ENCODE measurements at places on chromosomes 4 and X. TPM values are rescaled to one million over a fixed set of nuclear protein-coding genes. Genes with fewer than 3 reads are reported as not detected.

DNA sequence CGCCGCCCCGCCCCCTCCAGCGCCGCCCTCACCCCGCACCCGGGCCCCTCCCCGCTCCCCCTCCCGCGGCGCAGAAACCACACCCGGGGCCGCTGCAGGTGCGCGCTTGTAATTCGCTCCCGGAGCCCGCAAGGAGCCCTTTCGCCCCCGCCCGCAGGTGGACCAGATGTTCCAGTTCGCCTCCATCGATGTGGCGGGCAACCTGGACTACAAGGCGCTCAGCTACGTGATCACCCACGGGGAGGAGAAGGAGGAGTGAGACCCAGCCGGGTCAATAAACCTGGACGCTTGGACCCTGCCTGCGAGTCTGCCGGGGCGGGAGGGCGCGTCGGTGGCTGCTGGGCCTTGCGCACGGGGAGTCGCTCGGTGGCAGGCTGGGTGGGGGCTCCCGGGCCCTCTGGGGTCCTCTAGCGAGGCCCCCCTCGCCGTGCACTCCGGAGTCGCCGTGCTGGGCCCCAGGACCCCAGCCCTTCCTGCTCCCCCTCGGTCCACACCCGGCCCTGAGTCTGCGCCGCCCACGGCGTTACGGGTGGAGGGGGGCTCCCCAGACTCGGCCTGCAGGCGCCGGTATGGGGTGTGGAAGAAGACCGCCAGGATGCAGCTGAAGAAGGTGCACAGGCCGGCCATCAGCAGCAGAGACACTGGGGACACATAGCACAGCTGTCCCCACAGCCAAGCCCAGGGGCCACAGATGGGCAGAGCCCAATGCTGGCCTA lies 7.1 kb downstream of the SLC49A3 start:
- no peak overlapping the region for H3K4me3 ChIP-seq
- H3K36me3 ChIP-seq = no peaks in the 10 kb centered on the region
- H3K4me1 ChIP-seq = no peaks in the 10 kb centered on the region

ANAPC4 gene
- 13.5 TPM for total RNA-seq

GRCh38 chr4:127778102-127778501 lies 4.0 kb upstream of the HSPA4L start:
- no peak for DNase-seq
- no peaks in the 10 kb centered on the region for H3K27me3 ChIP-seq
- no peaks in the 10 kb centered on the region for H3K4me1 ChIP-seq
- H3K27ac ChIP-seq = no peak overlapping the region
- H3K4me3 ChIP-seq = no peak overlapping the region

DNA sequence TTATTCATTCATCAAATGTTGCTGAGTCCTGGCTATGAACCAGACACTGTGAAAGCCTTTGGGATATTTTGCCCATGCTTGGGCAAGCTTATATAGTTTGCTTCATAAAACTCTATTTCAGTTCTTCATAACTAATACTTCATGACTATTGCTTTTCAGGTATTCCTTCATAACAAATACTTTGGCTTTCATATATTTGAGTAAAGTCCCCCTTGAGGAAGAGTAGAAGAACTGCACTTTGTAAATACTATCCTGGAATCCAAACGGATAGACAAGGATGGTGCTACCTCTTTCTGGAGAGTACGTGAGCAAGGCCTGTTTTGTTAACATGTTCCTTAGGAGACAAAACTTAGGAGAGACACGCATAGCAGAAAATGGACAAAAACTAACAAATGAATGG lies 1.7 kb upstream of the AFP start:
- no peaks in the 10 kb centered on the region for H3K27me3 ChIP-seq
- H3K4me1 ChIP-seq = no peaks in the 10 kb centered on the region
- H3K36me3 ChIP-seq = no peaks in the 10 kb centered on the region
- H3K27ac ChIP-seq = no peak overlapping the region
- DNase-seq = no peak

- H3K27me3 ChIP-seq = no peaks in the 10 kb centered on the region
- no peaks in the 10 kb centered on the region for H3K36me3 ChIP-seq
- no peak for DNase-seq
- no peaks in the 10 kb centered on the region for H3K4me1 ChIP-seq
Observed at GRCh38 chr4:146382194-146382593, 139.5 kb downstream of the SLC10A7 start.

GRCh38 chrX:13279279-13280018 lies 40.4 kb downstream of the ATXN3L start:
- H3K27ac ChIP-seq = no peak overlapping the region
- no peaks in the 10 kb centered on the region for H3K4me1 ChIP-seq
- H3K4me3 ChIP-seq = no peak overlapping the region
- no peaks in the 10 kb centered on the region for H3K36me3 ChIP-seq

GRCh38 chr4:82712561-82712960 lies 86.0 kb downstream of the SCD5 start:
- no peaks in the 10 kb centered on the region for H3K4me1 ChIP-seq
- H3K36me3 ChIP-seq = no peaks in the 10 kb centered on the region
- H3K4me3 ChIP-seq = no peak overlapping the region
- DNase-seq = no peak
- H3K27ac ChIP-seq = no peak overlapping the region

- H3K36me3 ChIP-seq = no peaks in the 10 kb centered on the region
- DNase-seq = no peak
- H3K27me3 ChIP-seq = no peaks in the 10 kb centered on the region
- no peak overlapping the region for H3K27ac ChIP-seq
Observed at GRCh38 chr4:14165222-14165920, 537.8 kb upstream of the BOD1L1 start.

LAGE3 gene
- total RNA-seq = 14.7 TPM

ZAR1 gene
- total RNA-seq = not detected

DNA sequence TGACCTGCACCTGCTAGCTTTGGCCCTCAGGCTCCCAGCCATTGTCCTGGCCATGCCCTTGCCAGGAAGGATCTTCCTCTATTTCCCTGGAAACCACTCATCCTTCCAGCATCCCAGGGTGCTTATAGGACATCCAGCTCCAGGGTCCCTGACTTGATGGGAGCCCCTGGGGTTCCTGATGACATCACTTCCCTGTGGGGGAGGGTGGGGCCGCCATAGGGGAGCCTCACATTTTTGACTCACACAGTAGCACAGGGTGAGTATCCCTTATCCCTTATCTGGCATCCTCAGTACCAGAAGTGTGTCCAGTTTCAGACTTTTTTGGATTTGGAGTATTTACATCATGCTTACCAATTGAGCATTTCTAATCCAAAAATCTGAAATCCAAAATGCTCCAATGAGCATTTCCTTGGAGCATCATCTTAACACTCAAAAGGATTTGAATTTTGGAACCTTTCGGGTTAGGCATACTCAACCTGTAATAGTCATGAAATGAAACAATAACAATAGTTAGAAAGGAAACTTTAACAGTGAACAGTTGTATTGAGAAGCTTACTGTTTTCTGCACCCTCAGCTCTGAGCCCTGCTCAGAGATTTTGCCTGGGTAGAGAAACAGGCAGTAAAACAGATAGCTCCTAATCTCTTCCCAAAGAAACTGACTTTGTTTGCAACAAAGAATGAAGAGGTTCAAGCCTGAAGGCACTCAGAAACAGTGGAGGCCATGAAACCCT lies 22.1 kb downstream of the TNIP2 start:
- no peak overlapping the region for H3K4me3 ChIP-seq
- H3K27ac ChIP-seq = no peak overlapping the region
- peak; percentile 29 for DNase-seq
- no peaks in the 10 kb centered on the region for H3K27me3 ChIP-seq

INTU gene
- 3.8 TPM for total RNA-seq

DNA sequence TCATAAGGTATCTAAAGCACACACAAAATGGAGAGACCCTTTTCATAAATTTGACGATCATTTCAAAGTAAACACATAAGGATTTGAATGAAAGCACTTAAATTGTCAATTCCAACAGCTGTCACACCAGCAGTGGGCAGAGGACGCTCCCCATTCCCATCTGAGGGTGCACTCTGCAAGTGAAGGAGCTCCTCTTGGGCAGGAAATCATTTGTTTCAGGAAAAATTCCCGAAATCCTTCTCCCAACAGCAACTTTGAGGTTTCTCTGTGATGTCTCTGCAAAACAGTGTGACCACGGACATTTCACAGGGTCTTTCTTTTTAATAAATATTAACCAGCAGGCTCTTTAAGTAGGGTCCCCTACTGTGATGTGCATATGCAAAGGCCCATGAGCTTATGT lies 111.0 kb downstream of the EPHA5 start:
- H3K27me3 ChIP-seq = no peaks in the 10 kb centered on the region
- DNase-seq = no peak
- no peaks in the 10 kb centered on the region for H3K4me1 ChIP-seq
- H3K27ac ChIP-seq = no peak overlapping the region
- H3K36me3 ChIP-seq = no peaks in the 10 kb centered on the region
- H3K4me3 ChIP-seq = no peak overlapping the region

FGF13 gene
- 0.35 TPM for total RNA-seq

- DNase-seq = no peak
- no peaks in the 10 kb centered on the region for H3K36me3 ChIP-seq
- no peaks in the 10 kb centered on the region for H3K27me3 ChIP-seq
Observed at GRCh38 chrX:16930392-16930791, 16.1 kb upstream of the REPS2 start.

DNA sequence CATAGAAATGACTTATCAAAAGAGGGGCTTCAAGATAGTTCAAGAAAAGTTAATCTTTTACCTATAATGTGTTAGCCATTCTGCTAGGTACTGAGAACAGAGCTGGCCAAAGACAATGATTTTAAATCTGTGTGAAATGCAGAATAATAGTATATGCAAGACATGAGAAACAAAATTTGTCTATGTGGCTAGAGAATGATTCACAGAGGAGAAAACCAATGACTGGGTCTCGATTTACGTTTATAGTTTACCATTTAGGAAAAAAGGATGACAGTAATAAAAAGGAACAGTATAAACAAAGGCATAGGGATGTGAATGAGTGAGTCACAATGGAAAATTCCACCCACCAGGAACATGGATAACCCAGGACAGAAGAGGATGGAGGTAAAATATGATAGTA lies 31.9 kb downstream of the NPFFR2 start:
- no peaks in the 10 kb centered on the region for H3K27me3 ChIP-seq
- no peak overlapping the region for H3K4me3 ChIP-seq
- H3K4me1 ChIP-seq = no peaks in the 10 kb centered on the region
- no peak for DNase-seq
- no peaks in the 10 kb centered on the region for H3K36me3 ChIP-seq

OPRPN gene
- total RNA-seq = not detected

GRCh38 chr4:86512631-86513030 lies 81.5 kb upstream of the PTPN13 start:
- H3K4me1 ChIP-seq = no peaks in the 10 kb centered on the region
- H3K27me3 ChIP-seq = no peaks in the 10 kb centered on the region
- H3K36me3 ChIP-seq = no peaks in the 10 kb centered on the region
- no peak overlapping the region for H3K4me3 ChIP-seq
- H3K27ac ChIP-seq = no peak overlapping the region

DNA sequence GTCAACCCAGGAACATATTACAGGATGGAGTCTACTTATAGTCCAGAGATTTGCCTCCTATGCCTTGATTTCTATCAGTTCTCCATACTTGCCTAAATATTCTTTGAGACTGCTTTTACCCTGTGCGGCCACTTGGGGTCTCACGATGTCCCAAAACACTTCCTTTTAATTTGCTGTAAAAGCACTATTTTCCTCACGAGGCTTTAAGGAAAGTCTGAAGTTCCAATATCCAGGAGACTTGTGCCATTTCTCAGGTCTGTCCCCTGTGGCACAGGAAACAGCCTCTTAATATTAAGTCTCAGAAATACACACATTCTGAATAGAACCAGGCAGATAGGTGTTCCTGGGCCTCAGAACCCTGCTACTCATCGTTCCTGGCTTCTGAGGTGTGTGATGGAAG lies 142.9 kb downstream of the TMEM164 start:
- H3K4me3 ChIP-seq = no peak overlapping the region
- no peaks in the 10 kb centered on the region for H3K36me3 ChIP-seq
- no peaks in the 10 kb centered on the region for H3K4me1 ChIP-seq
- no peaks in the 10 kb centered on the region for H3K27me3 ChIP-seq

DNA sequence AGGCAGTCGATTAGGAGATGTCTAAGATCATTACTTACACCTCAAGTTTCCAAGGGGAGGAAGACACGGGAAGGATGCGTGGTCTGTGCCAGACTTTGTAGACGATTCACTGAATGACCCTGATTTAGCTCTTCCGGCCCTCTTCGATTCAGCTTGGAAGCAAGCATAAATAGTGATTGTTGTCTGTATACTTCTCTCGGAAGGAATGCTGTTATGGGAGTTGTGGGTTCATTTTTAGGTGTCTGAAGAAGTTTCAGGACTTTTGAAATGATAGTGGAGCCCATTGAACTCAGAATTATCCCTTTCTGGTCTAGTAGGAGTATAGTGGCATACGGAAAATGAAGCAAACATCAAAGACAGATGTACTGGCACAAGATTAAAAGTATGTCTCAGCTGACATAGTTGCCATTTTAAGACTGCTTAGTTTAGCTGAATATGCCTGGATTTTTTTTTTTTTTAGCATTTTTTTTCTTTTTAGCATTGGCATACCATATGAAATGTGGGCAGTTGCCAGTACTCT lies 1.0 kb upstream of the ANKRD17 start:
- H3K27me3 ChIP-seq = no peaks in the 10 kb centered on the region
- H3K36me3 ChIP-seq = no peaks in the 10 kb centered on the region
- H3K4me1 ChIP-seq = peaks cover 9% of the 10 kb centered on the region

DNA sequence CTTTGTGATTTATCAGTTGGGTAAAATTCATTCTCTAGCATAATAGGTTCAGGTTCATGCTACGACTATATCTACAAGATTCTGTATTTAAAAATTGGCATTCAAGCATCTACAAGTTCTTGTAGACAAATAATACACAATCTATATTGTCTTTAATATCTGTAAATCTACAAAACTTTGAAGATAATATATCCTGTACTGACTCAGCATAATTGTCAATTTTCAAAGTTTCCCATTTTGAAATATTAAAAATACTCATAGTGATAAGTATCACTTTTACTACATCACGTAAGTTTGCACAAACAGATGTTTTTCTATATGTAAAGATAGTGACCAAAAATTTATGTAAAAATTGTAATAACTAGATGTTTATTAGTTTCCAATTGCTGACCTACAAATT lies 360.6 kb downstream of the FSTL5 start:
- H3K4me1 ChIP-seq = no peaks in the 10 kb centered on the region
- no peak overlapping the region for H3K27ac ChIP-seq

GRCh38 chr4:168183717-168184571 lies 91.6 kb downstream of the ANXA10 start:
- no peaks in the 10 kb centered on the region for H3K36me3 ChIP-seq
- H3K27ac ChIP-seq = no peak overlapping the region
- H3K4me3 ChIP-seq = no peak overlapping the region
- H3K27me3 ChIP-seq = no peaks in the 10 kb centered on the region
- no peaks in the 10 kb centered on the region for H3K4me1 ChIP-seq

SHISA3 gene
- total RNA-seq = not detected

GRCh38 chrX:17848545-17849265 lies 12.4 kb downstream of the RAI2 start:
- DNase-seq = no peak
- H3K27me3 ChIP-seq = no peaks in the 10 kb centered on the region
- H3K4me3 ChIP-seq = no peak overlapping the region
- H3K27ac ChIP-seq = no peak overlapping the region
- no peaks in the 10 kb centered on the region for H3K36me3 ChIP-seq

ABCG2 gene
- 0.58 TPM for total RNA-seq

GRCh38 chr4:118390121-118390520 lies 37.3 kb upstream of the PRSS12 start:
- no peaks in the 10 kb centered on the region for H3K36me3 ChIP-seq
- DNase-seq = no peak
- no peak overlapping the region for H3K27ac ChIP-seq

- no peaks in the 10 kb centered on the region for H3K36me3 ChIP-seq
- H3K4me1 ChIP-seq = no peaks in the 10 kb centered on the region
- no peak for DNase-seq
- H3K4me3 ChIP-seq = no peak overlapping the region
- H3K27ac ChIP-seq = no peak overlapping the region
Observed at GRCh38 chrX:97294041-97294440, 410.3 kb downstream of the RPA4 start.
